ENCODE measurements at places on chromosomes 4 and X.

DNA sequence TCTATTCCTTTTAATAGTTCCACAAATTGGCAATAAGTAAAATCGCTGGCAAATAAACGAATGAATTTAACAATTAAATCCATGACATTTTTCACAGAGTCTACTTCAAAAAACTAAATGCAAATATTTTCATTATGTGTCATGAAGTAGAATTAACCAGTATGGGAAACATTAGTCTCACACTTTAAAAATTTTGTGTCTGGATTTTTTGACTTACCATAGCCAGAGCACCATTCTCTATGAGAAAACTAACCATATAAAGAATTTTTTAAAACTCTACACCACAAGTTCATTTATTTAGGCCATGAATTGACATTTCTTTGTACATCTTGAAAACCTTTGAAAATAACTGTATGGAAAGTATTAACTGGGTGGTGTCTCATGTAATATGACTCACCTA lies 41.2 kb downstream of the PRDM5 start:
- no peak for DNase-seq

DNA sequence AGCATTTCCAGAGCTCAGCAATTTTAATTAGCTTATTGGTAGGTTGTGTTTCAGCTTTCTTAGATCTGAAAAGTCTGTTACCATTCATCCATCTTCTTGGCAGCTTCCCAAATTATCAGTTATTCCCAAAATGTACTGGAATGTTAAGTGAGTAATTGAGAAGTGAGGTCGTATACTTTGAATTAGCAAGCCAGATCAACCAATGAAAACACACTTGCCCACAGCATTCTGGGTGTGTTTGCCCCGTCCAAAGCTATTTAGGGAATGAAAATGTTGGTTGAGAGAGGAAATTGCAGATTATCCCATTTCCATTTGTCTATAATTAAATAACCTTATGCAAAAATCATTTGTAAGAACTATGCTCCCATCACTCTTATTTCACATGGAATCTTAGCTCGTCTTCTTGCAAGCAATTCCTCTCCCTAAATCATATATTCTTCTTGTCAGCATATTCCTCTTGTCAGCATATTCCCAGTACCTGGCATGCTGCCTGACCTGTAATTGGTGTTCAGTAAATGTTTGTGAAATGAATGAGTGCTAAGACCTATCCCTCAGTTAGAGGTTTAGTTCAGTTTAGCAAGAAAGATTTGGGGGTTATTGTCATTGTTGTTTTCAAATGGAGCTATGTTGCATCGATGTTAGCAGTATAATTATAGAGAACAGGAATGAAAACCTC lies 23.3 kb upstream of the ANTXR2 start:
- DNase-seq = no peak

- no peak for DNase-seq
These were observed 20.5 kb downstream of the MAOB start for GRCh38 chrX:43861750-43862149.

GRCh38 chr4:122052677-122053076 lies 99.5 kb upstream of the BLTP1 start:
- DNase-seq = no peak

DNA sequence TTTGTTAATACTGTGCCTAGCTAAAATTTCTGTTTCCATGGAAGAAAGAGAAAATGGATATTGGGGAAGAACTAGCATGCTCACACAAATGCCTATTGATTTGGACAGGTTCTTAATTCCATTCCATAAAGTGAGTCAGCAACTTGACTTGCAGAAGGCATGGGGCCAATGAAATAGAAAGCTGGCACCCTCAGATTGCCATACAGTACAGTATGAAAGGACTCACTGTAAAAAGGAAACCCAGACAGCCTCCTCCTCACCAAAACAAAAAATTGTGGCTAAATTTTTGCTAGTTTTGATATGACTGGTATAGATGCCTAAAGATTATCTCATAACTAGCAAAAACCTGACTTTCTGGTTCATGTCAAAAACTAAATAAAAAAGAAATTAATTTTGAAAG lies 11.2 kb upstream of the TAB3 start:
- DNase-seq = no peak

DNA sequence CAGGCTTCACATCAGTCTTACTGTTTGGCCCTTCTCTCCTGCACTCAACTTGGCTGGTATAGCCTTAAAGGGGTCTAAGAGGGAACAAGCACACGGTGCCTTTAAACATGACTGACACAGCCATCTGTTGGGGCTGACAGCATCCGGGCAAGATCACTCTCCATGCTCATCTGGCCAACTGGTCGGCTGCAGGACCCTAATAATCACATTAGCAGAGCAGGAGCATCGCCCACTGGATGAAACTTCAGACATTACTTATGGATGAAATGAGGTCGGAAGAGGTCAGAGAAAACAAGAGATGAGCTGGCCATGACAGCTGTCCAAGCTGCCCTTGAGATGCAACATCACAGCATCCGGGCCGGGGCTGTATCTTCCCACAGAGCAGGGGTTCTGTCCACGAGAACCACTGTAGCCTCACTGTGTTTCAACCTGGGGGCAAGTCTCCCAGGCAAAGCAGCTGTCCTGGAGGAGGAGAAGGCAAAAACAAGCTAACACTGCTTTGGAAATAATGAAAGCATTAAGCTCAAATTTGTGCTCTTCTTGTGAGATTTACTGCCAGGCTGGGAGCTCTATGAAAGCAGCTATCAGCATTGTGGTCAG lies 94.4 kb upstream of the TTC29 start:
- no peak for DNase-seq

GRCh38 chr4:151204925-151205524 lies 71.9 kb upstream of the PRSS48 start:
- DNase-seq = no peak

DNA sequence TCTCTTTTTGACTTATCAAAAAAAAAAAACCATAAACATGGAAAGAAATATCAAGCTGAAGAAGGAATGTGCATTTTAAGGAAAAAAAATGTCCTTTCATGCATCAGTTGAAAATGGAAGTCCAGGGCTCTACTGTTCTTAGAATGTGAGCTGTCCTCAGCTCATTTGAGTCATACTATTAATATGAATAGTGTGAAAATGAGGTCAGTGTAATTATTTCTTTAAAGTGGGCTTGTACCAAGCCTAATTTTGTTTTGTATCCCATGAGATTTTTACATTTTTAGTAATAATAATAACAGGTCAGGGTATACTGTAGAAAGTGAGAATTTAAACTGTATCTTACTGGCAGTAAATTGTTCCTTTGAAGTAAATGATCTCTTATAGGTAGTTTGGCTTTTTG lies 148.5 kb downstream of the NAA11 start:
- no peak for DNase-seq

DNA sequence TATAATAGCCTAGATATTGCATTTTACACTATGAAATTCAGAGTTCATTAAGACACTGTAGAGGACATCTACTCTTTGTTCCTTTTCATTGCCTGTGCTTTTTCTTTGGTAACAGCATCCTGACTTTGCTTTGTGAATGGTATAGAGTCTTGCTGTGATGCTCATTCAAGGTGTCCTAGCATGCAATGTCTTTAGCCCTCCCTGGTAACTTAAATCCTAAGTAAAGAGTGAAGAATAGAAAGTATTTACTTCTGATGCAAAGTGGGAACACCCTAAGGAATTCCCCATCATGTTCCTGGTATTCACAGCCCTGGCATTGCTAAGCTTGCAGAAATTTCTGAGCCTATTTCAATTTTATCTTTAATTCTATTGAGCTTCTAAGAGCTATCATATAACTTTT lies 400.1 kb downstream of the FAT4 start:
- DNase-seq = no peak

- DNase-seq = no peak
These were observed 799.1 kb downstream of the FSTL5 start for GRCh38 chr4:161364681-161365080.

DNA sequence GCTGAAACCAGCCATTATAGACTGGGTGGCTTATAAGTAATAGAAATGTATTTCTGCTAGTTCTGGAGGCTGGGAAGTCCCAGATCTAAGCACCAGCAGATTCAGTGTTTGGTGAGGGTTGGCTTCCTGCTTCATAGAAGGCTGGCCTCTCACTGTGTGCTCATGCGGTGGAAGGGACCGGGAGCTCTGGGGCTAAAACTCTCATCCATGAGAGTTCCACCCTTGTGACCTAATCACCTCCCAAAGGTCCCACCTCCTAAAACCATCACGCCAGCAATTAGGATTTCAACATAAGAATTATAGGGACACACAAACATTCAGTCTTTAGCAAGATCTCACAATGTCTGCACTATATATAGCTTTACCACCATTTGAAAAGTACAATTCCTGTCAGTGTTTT lies 215.2 kb downstream of the CBR4 start:
- no peak for DNase-seq

DNA sequence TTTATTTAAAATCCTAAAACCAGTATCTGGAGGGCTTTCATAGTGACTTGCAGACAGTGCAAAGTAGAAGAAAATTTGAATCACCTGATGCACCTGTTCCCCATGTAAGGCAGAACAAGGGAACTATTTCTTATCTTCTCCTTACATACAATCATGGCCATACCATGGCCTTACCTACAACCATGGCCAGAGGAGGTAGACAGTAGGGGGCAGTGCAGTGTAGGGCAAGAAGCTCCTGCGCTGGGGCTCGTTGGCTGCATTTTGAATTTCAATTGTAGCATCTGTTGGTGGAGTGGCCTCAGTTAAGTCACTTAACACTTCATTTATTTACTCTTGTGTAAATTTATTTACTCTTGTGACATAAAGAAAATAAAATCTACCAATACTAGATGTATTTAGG lies 33.0 kb downstream of the GALNTL6 start:
- no peak for DNase-seq

- no peak for DNase-seq
These were observed 107.9 kb downstream of the CPEB2 start for GRCh38 chr4:15110120-15110571.

- DNase-seq = no peak
These were observed 71.5 kb downstream of the SORBS2 start for GRCh38 chr4:185740471-185740873.

- DNase-seq = no peak
These were observed 28.2 kb upstream of the APLN start for GRCh38 chrX:129682979-129683378.

DNA sequence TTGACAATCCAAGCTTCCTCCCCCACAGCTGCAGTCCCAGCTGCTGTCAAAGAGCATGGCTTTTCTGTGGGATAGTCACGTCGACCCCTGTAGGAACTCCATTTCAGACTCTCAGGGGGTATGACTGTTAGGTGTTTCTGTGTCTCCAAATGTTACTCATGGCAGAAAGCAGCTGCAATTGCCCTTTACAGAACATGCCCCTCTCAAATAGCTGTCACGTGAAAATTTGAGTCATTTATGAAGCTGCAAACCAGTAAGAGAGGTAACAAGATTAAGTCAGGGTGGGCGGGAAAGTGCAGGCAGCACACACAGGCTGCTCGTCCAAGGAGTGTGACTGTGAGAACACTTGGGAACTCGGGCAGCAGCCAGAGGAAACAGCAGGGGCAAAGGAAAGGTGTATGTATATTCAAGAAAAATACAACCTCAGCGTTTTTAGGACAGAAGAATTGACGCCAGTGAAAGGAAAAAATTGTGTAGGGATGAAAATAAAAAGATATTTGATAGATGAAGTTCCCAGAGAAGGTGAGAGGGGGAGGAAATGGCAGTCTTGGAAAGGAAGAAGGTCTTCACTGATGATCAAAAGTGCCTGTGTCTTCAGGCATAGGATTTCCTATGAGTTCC lies 66.5 kb upstream of the TMEM184C start:
- no peak for DNase-seq

- no peak for DNase-seq
These were observed 364.6 kb upstream of the FAT1 start for GRCh38 chr4:187088070-187088799.

GRCh38 chrX:13043138-13043537 lies 1.3 kb downstream of the FAM9C start:
- no peak for DNase-seq

DNA sequence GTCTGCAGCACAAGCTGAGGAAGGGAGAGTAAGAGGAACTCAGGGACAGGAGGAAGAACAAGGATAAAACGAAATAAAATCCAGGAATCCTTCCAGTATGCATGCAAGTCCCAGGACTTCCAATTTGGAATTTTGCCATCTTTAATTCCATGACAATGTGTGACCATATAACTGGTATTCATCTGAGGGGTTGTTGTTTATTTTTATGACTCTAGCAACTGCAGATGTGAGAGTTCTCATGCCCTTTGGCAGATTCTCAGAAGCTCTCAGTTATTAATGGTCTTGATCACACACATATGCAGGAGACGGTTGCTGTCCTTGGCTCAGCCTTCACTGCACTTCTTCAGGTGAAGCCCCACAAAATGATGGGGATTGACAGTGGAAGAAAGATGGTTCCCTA lies 148.2 kb downstream of the SMIM20 start:
- DNase-seq = no peak

DNA sequence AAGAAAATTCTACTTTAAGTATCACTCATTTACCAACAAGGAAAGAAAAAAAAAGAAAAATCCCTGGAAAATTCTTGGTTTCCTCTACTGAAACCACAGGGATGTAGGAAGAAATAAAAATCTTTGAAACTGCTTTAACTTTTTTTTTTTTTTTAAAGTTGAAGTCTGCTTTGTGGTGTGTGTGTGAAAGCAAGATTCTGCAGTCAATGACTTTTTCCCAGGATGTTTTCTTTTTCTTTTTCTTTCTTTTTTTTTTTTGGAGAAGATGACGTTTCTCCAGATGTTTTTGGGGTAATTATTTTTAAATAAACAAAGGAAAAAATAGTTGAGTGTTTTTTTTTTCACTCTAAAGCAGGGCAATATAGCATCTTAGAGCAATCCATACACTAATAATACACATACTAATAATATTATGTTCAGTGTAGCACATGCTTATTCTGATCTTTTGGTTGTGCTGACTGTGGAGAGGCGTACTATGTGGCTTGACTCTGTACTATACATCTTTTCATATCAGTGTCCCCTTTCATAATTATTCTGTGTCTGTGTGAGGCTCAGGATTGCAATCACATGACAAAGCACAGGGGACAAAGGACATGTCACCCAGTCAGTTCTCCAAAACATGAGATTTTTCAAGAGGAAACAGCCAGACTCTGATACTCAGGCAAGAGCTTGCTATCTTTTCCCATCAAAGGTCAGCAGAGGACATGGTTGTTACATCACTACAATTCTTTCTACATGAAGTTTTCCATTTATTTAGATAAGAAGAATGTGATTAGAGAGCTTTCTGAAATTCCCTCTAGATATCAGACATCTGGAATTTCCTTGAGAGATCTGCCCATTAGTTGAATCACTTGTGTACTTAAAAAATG lies 111.0 kb downstream of the PDE5A start:
- no peak for DNase-seq

DNA sequence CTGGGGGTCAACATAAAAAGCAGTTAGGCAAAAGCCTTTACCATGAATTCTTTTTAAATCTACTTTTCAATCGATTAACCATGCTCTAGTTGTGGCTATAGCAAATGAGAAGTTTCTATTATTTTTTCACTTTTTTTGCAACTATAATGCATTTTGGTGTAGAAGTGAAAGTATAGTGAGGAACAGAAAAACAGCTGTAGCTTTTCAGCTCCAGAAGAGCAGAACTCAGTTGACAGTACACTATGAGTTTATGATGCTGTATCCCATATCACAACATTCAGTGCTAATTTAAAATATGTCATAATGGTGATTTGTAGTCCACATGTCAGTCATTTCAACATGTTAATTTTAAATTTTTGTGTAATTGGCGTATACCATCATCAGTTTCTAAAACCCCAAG lies 8.7 kb upstream of the MUC7 start:
- no peak for DNase-seq

GRCh38 chr4:2763511-2763967 lies 7.4 kb upstream of the TNIP2 start:
- DNase-seq = no peak

GRCh38 chrX:3526731-3527130 lies 180.3 kb upstream of the MXRA5 start:
- no peak for DNase-seq

Data from activated naive CD8-positive, alpha-beta T cell treated with anti-CD3 and anti-CD28 coated beads, Interleukin-2, amount 10 ng/mL, durations not matched to agents 7 days and 5 days (primary cell).